NCI-H1436 (cell line): ENCODE measurements at places on chromosomes 7 and 10.

DNA sequence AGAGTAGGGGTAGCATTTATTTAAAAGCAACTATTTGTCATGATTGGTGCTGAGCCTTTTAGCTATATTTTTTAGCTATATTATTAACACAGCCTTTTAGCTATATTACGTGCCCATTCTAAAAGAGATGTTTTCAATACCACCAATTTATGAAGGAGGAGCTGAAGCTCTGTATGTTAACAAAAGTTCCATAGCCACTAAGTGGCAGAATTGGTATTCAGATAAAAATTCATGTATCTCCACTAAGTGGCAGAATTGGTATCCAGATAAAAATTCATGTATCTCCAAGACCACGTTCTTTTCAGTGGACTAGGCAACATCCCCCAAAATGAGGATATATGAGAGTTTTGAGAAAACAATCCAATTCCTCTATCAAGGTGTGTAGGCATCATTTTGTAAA lies 268.6 kb downstream of the HGF start:
- DNase-seq, result no peak

GRCh38 chr7:100675105-100675451 lies 1.5 kb downstream of the GNB2 start:
- DNase-seq, result no peak

DNA sequence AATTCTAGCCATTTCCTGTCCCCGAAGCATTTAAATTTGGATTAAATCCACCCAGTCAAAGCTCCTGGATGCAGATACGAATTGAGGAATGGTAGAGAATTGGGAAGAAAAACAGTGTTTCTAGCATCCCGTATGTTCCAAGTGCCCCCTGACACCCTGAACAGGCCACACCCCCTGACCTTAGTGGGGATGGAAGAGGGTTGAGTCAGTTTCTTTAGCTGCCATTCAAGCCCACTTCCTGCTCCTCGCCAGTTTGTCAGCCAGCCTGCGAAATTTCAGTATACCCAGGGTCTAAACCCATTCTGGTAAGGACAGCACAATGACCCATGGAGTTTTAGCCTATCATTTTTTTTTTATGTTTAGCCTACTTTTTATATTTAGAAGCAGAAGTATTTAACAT lies 101.1 kb downstream of the PKD1L1 start:
- no peak for DNase-seq

DNA sequence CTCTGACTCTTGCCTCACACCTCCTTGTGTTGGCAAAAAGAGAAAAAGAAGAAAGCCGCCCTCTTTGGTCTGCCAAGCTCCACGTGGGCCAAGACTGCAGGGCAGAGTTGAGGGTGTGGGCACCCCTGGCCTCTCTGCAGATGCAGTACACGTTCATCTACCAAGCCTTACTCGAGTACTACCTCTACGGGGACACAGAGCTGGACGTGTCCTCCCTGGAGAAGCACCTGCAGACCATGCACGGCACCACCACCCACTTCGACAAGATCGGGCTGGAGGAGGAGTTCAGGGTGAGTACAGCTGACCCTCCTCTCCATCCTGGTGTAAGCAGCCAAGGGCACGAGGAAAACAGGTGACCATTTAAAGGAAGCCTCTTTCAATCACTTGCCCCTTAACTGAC lies 56.1 kb downstream of the MKI67 start:
- no peak for DNase-seq

DNA sequence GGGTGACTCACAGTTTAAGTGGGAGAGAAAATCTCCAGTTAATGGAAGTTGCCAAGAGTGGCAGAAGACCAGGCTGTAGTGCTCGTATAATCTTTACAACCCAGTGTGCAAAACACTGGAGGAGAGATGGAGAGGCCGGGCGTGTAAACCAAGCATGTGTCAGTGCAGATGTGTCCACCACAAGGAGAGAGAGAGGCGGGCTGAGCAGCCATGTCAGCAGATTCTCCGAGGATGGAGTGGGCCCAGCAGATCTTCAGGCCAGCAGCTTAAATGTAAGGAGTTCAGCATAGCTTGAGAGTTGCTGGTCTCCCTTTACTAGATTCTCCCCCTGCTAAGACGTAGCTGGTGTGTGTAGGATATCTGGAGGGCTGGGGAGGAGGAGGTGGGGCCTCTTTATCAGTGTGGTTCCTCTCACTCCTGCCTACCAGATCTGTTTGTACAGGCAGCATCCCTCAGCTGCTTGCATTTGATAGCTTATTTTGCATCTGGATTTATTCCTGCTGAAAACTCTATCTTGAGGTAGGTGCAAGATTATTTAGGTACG lies 13.7 kb downstream of the BPGM start:
- DNase-seq, result no peak

GRCh38 chr7:34322841-34323240 lies 335.2 kb upstream of the NPSR1 start:
- DNase-seq, result no peak

GRCh38 chr10:113178771-113179170 lies 228.7 kb downstream of the TCF7L2 start:
- DNase-seq, result no peak

DNA sequence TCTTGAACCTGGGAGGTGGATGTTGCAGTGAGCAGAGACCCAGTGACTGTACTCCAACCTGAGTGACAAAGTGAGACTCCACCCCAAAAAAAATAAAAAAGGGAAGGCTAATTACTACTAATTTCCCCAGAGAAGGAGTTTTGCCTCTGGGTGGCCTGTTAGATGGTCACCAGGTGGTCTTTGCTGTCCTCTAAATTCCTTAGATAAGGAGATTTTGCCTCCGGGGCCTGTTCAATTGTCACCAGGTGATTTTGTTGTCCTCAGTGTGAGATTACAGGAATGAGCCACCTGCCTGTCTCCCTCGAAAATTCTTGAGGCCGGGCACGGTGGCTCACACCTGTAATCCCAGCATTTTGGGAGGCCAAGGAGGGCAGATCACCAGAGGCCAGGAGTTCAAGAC lies 24.4 kb upstream of the ZMIZ2 start:
- no peak for DNase-seq

- DNase-seq, result no peak
These were observed 60.6 kb upstream of the UBE3C start for GRCh38 chr7:157077986-157078644.

DNA sequence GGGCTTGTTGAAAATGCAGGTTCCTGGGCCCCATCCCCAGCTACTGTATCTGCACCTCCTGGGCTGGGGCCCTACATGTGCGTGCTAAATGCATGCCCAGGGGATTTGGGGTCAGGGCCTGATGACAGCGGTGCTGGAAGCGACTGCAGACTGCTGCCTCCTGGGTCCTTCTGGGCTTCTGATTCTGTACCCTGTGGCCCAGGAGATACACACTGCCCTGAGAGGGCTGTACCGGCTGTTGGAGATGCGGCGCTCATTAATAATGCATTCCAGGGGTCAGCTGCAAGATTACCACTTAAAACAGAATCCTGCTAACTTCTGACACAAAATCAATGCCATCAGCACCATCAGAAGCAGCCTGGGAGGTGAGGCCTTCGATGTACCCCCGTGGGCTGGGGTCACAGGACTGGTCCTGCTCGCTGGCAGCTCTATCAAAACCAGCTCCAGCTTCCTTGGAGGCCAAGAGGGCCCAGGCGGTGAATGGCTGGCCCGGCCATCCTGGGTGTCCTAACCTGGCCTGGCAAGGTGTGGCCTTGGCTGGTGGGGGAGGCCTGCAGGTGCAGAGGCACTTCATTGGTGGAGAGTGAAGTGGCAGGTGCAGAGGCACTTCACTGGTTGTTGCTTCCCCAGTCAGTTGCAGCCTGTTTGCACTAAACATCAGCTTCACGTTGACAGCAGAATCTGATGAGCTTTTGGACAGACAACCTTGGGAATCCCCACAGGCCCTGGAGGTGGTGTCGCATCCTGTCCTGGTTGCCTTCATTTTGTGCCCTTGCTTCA lies 79.2 kb downstream of the GLRX3 start:
- no peak for DNase-seq

DNA sequence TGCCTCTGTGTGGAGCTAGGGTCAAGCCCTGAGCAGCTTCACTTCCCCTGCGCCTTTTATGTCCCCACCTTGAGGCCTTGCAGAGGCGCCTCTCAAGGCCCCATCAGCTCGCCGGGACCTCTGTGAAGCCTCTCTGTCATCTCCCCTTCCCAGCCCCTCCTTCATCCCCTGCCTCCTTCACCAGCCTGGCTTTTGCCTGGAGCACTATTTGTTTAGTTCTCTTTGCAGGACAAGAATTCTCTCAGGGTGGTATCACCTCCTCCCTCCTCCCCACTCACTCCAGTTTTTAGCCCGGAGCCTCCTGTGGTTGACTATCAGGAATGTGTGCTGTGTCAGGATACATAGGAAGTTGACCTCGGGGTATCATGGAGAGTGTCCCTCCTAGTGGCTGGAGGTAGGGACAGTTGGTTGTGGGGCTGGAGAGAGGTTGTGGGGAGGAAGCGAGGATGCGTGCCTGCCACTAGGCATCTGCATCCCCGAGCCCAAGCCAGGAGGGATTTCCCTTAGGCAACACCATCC lies 89.8 kb upstream of the ANLN start:
- DNase-seq, result no peak

GRCh38 chr7:150569245-150569955 lies 2.2 kb downstream of the GIMAP4 start:
- DNase-seq, result no peak

GRCh38 chr7:124775422-124775821 lies 9.8 kb upstream of the GPR37 start:
- no peak for DNase-seq

DNA sequence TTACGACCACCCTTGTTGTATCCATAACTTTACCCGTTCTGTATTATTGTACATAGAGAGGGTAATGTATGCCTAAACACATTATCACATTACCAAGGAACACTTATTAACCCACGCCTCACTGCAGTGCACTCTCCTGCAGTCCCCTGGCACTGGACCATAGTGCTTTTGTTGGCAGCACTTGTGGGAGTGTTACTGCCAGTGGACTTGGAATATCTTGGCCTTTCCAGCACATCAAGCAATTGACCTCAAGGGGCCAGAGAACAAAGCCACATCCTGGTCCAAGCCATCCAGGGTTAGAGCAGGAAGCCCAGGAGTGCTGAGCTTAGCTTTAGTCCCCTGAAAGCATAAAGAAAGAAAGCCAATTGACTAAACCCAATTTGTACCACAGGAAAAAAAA lies 304.2 kb downstream of the PCDH15 start:
- DNase-seq, result no peak

- no peak for DNase-seq
These were observed 269.4 kb downstream of the TCF7L2 start for GRCh38 chr10:113219446-113219845.

GRCh38 chr10:100485801-100486495 lies 23.1 kb downstream of the WNT8B start:
- no peak for DNase-seq

DNA sequence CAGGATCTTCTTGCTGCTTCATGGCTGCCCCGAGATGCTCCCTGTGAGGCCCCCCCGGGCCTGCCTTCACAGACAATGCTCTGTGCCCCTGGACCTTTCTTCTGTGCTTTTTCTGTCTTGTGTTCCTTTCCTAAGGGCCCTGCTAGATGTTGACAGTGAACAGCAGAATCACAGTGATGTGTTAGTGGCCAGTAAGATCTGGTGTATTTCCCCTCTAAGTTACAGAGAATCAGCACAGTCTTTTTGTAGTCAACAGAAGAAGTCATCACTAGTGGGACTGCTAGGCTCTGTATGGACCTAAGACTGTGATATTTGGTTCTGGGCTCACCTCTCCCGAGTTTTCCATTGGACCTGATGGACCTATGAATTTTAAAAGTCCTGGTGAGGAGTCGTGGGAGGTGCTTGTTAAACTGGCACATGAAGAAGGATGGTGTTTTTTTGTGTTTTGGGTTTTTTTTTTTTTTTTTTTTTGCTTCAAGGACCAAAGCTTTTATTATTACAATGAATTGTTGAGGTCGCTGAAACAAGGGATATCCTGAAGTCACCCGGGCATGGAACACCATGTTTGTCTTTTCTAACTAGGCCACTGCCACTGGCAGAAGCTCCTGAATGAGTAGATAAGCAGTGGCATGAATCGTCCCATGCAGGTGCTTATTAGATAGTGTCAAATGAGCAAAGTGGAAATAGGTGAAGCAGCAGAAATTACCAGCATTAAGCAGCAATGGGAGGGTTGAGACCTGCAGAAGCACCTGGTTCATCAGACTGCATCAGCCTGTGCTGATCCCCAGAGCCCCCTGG lies 194.8 kb downstream of the CELF2 start:
- no peak for DNase-seq

- DNase-seq, result no peak
These were observed 797.9 kb upstream of the COBL start for GRCh38 chr7:52114509-52114908.

GRCh38 chr7:71639382-71640085 lies 507.6 kb downstream of the GALNT17 start:
- DNase-seq, result no peak

DNA sequence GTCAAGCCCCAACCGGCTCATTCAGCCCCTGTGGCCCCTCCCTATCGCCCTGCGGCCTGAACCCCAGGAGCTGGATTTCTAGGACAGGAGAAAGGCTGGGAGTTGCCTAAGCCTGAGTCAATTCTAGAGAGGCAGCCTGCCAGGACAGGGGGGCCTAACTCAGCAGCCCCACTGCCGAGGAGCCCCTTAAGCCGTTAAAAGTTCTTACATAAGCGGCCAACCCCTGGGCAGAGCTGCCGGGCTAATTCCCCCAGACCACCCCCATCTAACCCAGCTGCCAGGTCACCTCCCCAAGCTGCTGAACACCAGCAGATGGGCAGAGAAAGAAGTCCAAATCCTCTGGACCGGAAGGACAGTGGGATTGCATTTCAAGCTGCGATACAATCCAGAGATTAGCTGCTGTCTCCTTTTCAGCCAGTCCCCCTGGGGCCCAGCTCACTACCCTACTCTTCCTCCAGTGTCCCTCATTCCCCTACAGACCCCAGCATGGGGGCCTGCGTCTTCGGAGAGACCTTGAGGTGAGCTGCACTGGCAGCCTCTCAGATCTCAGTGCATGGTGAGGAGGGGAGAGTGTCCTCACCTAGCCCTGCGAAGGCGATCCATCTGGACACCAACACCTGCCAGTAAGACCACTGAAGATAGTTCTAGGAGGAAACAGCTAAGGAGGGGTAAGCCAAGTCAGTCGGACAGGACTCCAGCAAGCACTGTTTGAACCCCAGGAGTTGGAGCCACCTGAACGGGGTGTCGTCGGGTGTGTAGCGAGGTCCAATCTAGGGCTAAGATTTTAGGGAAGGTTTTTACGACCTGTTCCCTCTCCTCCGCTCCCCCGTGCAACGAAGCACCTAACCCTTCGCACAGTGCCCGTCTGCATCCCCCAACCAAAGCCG lies 830 bp downstream of the IMPDH1 start:
- no peak for DNase-seq
